ENCODE measurements at places on chromosomes 13 and 19.

DNA sequence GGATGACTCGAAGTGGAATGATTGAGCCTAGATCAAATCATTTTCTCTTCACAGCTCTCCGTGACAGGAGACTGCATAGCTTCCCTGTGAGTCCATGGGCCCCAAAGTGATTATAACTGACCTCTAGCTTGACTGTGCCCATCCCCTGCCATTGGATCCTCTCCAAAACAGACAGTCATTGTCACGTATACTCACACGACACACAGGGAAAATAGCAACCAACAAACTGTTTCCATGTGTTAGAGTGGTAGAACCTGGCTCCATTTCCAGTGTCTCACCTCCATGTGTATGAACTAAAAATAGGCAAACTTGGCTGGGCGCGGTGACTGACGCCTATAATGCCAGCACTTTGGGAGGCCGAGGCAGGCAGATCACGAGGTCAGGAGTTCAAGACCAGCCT is 48.8 kb upstream of the NPAS1 start:
- DNase-seq = no peak

DNA sequence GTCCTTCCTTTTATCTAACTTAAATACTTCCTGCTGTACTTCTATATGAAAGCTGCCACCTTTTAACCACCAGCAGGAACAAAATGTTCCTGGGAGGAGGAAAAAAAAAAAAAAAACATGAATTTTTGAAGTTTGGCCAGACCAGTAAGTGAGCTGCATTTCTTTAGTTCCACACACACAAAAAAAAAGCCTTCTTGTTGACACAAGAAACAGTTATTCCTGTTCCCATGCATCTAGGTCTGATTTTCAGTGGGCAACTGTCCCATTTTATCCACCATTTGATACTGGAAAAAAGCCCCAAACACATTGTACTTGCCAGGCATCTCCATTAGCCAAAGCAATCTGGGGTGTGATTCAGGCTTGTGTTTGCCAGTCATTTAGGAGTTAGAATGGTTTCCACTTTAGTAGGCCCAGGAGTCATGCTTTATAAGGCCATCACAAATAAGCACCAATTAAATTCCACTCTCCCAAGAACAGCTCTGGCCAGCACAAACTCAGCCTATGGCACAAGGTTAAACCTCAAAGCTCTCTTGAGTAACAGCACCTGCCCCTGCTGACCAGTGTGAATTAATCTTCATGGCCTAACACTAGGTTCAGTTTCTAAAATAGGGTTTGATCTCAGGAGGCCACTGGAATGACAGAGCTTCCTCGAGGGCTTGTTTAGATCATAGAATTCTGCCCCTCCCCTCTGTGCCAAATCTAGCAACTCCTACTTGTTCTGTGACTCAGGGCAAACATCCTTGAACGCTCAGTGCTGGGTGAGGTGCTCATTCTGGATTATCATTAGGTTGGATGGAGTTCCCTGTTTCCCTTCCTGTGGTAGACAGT is 67.1 kb downstream of the NUFIP1 start:
- no peak for DNase-seq

DNA sequence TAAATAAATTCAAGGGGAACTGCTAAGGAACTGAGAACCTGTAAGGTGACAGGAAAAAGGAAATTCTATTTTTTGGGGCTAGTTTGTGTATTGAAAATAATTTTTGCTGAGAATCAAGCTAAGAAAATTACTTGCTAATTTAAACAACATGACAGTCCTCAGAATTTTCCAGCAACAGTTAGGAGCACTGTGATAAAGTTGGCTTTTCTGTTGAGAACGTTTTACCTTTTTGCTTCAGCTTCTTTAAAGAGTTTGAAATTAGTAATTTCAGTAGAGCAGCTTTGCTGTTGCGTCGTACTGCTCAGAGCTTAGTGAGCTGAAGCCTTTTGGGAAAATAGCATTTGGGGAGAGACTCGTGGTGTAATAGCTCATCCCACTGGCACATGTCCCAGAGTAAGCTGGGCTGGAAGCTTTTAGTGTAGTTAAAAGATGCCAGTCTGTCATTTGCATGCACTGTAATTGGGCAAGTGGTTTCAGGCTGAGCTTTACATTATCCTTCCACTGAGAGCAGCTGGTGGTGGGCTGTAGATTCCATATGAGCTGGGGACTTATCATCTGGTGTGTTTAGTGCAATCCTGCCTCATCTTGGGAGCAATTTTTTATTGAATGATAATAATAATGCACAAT is 69.8 kb downstream of the LRCH1 start:
- DNase-seq = no peak

DNA sequence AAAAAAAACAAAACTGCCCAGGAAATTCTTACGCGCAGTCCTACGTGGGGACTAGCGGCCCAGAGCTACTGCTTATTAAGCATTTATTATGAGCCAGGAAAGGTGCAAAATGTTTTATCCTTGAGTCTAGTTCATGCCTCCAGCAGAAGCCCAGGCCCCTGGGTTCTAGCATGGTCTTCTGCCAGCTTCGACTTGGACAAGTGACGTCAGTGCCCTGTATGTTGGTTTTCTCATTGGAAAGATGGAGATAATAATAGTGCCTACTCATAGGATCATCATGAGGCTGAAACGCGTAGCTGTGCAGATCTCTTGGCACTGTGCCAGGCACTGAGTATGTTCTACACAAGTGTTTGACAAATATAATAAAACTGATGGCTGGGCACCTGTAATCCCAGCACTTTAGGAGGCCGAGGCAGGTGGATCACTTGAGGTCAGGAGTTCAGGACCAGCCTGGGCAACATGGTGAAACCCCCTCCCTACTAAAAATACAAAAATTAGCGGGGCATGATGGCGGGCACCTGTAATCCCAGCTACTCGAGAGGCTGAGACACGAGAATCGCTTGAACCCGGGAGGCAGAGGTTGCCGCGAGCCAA is 12.4 kb upstream of the SULT2B1 start:
- peak; percentile 29 for DNase-seq

DNA sequence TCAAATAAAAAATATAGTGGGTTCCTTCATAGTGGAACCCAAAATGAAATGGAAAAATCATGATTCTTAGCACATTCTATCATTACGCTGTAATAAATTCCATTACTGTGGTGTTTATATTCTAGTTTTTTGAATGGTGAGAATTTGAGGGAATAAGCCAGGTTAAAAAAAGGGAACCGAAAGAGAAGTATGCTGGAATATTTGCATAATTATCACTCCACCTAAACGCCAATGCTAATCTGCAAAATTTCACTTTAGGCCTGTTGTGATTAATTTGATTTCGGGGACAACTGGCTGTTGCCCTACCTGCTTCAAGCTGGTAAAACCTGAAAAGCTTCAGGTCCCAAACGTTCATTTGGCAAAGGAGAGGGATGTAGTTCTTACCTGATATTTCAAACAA is 32.1 kb upstream of the SCEL start:
- no peak for DNase-seq

- no peak for DNase-seq
Measured at GRCh38 chr13:112851107-112852038, 117.6 kb upstream of the MCF2L start.

DNA sequence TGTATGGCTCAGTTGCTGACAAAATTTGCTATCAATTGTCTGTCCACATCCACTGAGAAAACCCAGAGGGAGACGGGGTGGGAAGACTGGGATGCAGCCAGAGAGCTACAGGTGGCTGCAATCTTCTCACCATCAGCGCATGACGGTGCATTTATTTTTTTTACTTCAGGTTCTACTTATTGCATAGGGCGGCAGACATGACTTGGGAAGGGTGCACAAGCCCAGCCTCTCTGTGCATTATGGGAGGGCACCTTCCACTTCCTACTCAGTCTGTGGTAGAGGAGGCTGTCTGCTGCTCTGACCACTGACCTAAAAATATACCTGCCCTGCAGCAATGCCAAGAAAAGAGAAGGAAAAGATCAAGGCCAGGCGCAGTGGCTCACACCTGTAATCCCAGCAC is 73.1 kb downstream of the ABCC4 start:
- DNase-seq = no peak

DNA sequence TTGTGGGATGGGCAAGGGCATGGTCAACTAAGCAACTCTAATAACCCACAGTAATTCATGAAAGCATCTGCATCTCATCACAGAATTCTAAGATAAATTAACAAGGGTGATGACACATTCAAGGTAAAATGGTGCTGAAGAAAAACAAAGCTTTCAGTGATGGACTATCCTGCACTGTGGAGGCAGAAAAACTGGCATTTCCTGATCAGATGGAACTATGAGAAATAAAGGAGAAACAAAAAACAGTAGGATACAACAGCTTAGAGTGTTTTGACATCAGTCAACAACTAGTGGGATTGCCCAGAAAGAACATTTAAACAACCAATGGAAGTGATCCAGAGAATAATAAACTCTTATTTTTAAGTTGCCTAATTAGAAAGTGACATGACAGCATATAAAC is 327.0 kb downstream of the KLF5 start:
- DNase-seq = no peak

DNA sequence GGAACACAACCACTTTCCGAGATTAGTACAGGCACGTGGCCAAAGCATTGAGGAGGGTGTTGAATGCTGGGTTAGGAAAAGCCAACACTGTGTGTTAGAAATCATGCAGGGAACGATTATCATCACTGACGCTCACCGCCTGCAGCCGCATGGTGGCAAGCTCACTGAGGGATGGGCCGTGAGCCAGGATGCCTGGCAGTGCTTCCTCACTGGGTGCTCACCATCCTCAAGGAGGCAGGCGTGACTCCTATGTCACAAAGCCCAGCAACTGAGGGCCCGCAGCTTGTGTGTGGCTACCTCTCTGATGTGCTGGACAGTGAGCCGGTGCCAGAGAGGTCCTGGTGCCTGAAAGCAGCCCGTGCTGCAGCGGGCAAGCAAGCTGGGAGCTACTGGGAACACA is 30.4 kb upstream of the TIMM44 start:
- no peak for DNase-seq

- no peak for DNase-seq
Measured at GRCh38 chr13:105778196-105778595, 757.3 kb downstream of the EFNB2 start.

GRCh38 chr13:50133358-50133953 is 118.2 kb downstream of the KCNRG start:
- no peak for DNase-seq

GRCh38 chr13:37068962-37069361 is 9.5 kb upstream of the SUPT20H start:
- DNase-seq = no peak

GRCh38 chr13:52848455-52849195 is at the start of gene PCDH8:
PCDH8 (minus strand) TSS chr13:52848640; CDS start chr13:52848436, 204 bp downstream.
- peak; percentile 85 for DNase-seq

DNA sequence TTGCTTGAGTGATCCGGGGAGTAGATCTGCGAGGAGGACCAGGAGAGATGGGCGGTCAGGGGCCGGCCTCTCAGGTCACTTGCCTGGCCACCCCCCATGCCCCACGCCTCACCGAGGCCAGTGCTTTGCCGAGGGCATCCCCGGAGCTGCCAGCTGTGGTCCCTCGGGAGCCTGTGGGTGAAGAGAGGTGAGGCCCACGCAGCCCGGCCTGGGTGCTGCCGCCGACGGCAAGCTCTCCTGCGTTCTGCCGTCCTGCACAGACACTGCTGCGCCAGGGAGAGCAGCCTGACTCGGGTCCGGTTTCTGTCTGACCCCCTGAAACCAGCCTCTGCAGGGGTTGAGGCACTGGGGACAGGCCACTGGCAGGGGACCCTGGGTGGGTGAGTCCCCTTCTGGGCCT is 15.8 kb upstream of the UQCR11 start:
- no peak for DNase-seq

DNA sequence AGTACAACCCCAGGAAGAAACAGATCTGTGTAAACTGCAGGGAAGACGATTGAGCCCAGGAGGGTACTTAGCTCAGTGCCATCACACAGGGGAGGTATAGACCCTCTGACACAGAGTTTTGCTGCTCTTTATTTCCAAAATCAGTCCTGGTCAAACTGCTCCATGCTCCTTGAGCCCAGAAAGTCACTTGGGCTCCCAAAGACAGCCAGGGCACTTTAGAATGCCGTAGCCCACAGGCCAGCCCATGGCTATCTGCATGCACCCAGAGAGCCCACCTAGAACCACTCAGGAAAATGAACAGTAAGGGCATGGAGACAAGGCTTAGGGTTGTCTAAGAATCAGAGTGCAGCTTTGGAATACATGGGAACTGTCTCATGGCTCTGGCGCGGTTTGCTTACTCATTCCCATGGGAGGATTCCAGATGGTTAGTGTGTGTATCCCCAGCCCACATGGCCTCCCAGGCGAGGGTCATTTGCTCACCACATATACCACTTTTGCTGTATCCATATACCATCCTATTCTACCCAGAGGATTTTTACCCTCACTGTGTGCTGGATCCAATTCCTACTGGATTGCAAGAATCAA is 14.7 kb upstream of the PDCD5 start:
- DNase-seq = no peak

DNA sequence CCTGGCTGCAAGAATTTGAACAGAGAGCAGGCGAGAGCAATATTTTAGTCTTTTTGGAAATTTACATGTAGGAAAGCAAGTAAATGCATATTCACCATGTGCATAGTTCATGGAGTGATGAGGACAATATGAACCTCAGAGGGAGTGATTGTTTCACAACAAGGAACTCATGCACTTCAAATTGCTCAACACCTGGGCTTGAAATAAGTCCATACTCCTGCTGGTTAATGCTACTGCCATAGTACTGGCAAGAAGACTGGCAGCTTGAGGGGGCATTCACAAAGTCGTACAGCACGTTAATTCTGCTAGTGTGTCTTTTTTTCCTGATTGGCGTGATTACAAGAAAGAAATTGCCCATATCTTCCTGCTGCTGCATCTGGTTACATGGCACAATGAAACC is 267.6 kb downstream of the PCDH17 start:
- no peak for DNase-seq

GRCh38 chr13:25421612-25422011 is 49.8 kb downstream of the ATP8A2 start:
- DNase-seq = no peak

- no peak for DNase-seq
Measured at GRCh38 chr13:66536746-66537145, 693.4 kb downstream of the PCDH9 start.

GRCh38 chr13:113029487-113030258 is 60.7 kb downstream of the MCF2L start:
- DNase-seq = no peak

DNA sequence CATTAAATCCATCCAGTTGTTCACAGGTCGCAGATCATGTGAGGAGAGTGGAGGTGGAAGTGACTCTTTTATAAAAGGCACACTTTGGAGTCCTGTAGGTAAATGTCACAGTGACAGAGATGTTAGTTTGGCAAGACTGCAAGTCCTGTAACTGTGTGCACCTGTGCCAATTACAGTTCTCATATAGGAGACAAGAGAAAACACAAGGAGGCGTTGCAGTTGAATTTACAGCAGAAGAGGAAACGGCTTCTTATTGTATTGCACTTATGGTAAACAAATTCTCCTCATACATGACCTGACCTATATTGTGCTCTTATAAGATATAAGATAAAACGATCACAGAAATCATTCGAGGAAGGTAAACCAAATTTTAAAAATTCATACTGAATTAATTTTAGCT is 732.8 kb upstream of the SLC10A2 start:
- DNase-seq = no peak

GRCh38 chr13:42337808-42338600 is 66.1 kb downstream of the AKAP11 start:
- no peak for DNase-seq
